ENCODE measurements at places on chromosomes 6 and 20.

- DNase-seq, result no peak
Measured at GRCh38 chr6:22673474-22673873, 104.1 kb downstream of the HDGFL1 start.

- no peak for DNase-seq
Measured at GRCh38 chr6:45640081-45640491, 262.4 kb upstream of the SUPT3H start.

GRCh38 chr6:163841326-163841725, 426.8 kb downstream of the QKI start:
- DNase-seq, result no peak

DNA sequence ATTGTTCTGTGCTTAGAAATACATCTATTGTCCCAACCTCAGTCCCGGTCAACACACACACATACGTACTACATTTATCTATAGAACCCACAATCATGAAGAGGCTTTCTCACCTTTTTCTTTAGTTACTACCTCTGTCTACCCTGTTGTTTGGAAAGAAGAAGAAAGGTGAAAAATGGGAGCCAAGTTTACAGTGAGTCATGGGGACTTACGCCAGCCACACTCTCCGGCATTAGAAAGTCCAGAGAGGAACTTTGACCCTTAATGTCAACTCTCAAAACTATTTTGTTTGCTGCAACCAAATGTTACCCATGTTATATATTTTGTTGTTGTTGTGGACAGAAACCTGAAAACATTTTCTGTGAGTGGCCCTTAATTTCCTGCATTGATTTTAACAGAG, 259.1 kb downstream of the ZFAND3 start:
- no peak for DNase-seq

DNA sequence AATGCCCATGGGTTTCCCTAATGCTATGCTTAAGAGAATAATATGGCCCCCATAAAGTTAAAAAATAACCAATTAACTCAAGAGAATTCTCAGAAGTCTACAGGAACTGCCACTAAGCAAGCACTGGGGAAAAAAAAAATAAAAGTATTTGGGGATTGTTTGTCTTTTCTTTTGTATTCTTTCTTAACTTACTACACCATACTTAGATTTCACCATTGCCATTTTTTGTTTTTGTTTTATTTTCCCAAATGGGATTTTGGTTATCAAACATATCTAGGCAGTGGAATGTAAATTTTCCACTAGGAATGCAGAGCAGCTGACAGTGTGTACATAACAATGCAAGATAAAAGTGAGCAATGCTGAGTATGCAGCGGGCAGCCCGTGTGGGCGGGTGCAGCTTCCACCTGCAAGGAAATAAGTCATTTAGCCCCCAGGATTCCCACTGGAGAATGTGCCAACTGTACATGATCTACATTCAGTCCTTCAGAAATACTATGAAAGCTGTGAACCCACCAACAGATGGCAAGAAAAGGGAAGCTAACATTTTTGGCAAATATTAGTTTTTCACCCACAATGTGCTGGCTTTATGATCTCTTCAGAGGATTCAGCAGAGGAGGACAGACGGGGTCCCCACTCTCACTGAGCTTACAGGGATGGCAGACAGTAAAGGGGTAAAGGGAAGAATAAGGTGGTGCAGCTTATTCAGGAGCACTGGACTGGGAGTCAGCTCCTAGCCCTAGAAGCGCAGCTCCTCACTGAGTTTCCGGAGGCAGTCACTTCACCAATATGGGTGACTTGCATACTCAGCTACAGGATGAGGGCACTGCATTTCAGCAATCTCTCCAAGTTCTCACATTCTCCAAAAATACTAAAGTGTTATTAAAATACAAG, 44.4 kb downstream of the DCDC2 start:
- peak; percentile 83 for DNase-seq

DNA sequence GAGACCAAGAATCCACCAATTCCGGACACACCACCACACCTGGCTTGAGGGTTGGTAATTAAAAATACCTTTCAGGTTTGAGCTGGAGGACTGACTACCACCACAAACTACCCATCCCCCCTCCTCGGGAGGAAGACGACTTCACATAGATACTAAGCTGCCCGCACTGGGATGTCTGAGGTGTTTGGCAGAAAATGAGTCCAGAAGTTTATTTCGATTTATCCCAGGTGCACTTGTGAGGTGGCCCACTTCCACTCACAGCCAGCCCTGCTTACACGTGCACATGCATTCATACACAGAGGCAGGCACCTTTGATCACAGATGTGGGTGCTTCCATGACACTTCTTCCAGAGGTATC, 187.1 kb downstream of the ID4 start:
- no peak for DNase-seq

DNA sequence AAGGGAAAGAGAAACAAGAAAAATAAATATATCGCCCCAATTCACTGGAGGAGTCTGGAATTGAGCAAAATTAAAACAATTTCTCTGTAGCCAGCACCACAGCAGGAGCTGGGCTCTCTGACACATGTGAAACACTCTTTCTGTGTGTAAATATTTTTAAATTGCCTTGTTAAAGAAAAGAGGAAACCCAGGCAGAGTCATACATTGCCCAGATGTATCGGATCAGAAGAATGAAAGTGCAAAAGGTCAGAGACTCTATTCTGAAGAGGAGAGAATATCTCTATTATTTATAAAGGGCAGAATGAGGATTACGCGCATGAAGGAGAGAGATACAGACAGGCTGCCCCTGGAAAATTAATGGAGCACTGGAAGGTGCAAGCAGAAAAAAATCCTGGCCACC, 127.0 kb upstream of the MAN1A1 start:
- no peak for DNase-seq

DNA sequence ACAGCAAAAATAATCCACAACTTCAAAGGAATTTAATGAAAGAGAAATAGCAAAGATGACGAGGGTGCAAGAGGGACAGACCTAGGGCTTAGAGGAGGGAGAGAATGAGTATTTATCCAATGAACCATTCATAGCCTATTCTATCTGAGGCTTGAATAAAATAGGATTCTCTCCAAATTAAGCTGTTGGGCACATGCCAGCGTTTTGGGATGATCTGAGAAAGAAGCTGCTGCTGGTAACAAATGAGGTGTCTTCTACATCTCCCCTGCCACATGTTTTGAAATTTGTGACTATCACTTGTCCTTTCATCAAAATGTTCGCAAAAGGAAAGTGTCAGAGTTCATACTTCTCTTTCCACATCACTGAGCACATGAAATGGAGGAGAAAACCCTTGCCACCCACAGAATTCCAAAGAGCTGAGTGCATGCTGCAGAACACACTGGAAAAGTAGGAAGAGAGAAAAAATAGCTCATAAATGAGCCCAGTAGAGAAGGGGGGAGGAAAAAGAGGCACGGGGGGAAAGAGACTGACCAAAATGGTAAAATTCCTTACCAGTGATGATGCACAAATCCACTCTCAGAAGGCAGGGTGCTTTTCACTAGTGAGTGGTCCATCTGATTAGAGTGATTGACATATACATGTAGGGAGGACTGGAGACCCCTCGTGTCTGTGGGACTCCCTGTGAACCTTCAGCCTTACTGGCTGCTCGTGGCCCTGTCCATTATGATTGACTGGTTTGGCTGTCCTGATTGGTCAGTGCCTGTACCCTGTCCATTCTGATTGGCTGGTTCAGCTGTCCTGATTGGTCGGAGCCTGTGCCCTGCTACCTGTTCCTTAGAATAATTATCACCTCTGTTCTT, 180.5 kb downstream of the OGFRL1 start:
- peak; percentile 93 for DNase-seq

DNA sequence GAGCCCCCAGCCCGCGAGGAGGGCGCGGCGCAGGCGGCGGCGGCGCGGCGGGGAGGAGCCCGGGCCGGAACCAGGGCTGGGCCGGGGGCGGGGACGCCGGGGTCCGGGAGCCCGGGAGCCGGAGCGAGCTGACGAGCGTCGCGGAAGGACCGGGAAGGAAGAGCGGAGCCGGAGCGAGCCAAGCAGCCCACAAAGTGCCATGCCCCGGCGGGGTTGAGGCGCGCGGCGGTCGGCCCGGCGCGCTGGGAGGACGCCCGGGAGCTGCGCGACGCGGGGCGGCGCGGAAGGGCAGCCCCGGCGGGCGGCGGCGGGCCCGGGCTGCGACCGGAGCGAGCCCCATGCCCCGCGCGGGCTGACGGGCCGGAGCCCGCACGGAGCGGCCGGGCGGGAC, 289 bp downstream of the FOXP4 start:
- no peak for DNase-seq

DNA sequence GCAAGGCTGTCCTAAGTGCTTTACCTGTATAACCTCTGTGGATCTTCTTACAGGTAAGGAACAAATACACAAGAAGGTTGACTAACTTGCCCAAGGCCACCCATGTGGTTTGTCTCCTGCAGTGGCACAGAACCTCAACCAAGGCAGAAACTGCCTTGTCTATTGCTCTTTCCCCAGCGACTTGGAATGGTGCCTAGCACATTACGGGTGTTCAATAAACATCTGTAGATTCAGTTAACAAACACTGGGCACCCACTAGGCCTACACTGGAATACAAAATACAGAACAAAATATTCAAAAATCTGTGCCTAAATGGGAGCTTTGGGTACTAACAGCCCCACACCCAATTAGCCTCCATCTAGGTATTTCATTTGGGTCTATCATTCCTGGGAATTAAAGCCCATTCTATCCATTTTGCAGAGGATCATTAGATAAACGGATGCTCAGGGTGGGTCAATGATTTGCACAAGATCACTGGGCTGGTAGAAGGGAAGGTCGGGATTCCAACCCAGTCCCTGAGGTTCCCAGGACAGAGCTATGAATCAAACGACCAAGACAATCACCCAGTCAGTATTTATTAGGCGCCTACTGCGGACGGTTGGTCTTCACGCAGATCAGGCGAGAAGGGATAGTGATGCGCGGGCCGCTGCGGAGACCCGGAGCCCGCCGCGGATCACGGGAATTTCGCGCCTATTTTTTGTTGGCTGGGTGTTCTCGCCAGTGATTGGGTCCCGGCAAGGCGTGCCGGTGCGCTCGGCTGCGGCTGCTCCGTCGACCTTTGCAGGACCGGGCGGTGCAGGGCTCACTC, at the start of gene STK35:
STK35 (plus strand) TSS at position 771 of the 808 bp plus-strand sequence. CDS start 55 bp downstream, outside the sequence.
- DNase-seq, result no peak

DNA sequence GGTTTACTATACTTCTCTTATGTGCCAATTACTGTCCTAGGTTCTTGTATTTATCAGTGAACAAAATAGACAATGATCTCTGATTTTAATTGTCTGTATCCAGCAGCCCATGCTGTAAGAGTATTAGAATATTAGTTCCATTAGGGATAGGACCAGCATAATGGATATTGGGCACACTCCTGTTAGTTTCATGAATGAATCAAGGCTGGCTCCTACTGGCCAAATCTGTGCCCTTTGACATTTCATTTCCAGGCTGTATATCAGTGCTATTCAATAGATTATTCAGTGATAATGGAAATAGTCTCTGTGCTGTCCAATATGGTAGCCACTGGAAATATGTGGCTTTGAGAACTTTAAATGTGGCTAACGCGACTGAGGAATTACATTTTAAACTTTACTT, 1007.9 kb upstream of the FLRT3 start:
- DNase-seq, result no peak

Measured in HS-5 (cell line).